ENCODE measurements at places on chromosomes 6 and 20. TPM values are rescaled to one million over a fixed set of nuclear protein-coding genes. Genes with fewer than 3 reads are reported as not detected.

Gene FYN
- 53.3 TPM for total RNA-seq

- H3K36me3 ChIP-seq, result no peaks in the 10 kb centered on the region
- DNase-seq, result no peak
- H3K27ac ChIP-seq, result no peak overlapping the region
- H3K4me1 ChIP-seq, result no peaks in the 10 kb centered on the region
- H3K27me3 ChIP-seq, result peaks cover 92% of the 10 kb centered on the region
- no peak overlapping the region for H3K4me3 ChIP-seq
Measured at GRCh38 chr6:163118941-163119340, 295.6 kb upstream of the QKI start.

Gene LINC00237
- total RNA-seq, result not detected

GRCh38 chr20:5369629-5370028, 52.9 kb upstream of the PROKR2 start:
- no peaks in the 10 kb centered on the region for H3K36me3 ChIP-seq
- no peak for DNase-seq
- H3K27me3 ChIP-seq, result peaks cover 44% of the 10 kb centered on the region
- H3K27ac ChIP-seq, result no peak overlapping the region
- H3K4me1 ChIP-seq, result 0 out of 2 replicates have a peak, but pooled peaks cover 6% of the 10 kb centered on the region

DNA sequence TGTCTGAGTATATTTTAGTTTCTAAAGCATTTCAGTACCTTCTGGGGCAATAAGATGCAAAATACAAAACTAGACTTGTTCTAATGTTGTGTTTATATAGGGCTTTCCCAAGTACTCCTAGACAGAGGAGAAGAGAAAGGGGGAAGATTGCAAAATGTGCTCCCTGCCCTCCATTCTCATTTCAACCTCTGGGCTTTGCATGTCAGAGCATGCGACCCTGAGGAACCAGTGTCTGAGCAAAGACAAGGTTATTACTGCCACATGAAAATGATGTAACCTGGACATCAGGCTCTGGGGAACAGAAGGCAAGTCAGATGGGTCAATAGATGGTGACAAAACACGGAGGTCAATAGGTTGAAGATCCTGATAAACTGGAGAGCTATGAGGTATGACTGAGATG, 253.5 kb upstream of the TCF21 start:
- no peaks in the 10 kb centered on the region for H3K27me3 ChIP-seq
- H3K4me1 ChIP-seq, result peaks cover 21% of the 10 kb centered on the region
- no peak overlapping the region for H3K27ac ChIP-seq
- no peak overlapping the region for H3K4me3 ChIP-seq

DNA sequence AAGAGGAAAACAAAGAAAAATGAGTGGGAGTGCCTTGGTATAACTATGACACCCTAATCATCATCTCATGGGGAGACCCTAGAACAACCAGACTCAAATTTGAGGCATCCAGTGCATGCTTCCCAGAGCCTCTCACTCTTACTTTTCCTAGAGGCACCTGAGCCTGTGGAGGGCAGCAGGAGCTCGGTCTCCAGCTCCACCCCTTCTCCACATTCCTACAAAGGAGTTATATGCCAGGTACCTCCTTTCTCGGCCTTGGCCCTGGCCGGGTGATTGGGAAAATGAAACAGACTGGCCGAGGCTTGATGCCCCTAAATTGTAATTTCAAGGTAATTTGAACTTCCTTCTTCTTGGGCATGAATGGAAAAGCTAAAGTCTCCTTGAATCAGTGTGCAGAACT, 761.2 kb upstream of the CHD6 start:
- no peak for DNase-seq
- H3K27ac ChIP-seq, result no peak overlapping the region
- peaks cover 35% of the 10 kb centered on the region for H3K27me3 ChIP-seq

GRCh38 chr6:113406048-113406695, 451.0 kb upstream of the MARCKS start:
- H3K4me1 ChIP-seq, result peaks cover 32% of the 10 kb centered on the region
- no peak overlapping the region for H3K4me3 ChIP-seq
- H3K27me3 ChIP-seq, result no peaks in the 10 kb centered on the region
- 0 out of 2 replicates have a peak overlapping the region, but pooled peaks have one; percentile 12 for H3K27ac ChIP-seq

- no peaks in the 10 kb centered on the region for H3K36me3 ChIP-seq
- no peaks in the 10 kb centered on the region for H3K4me1 ChIP-seq
- no peak for DNase-seq
- no peak overlapping the region for H3K27ac ChIP-seq
Measured at GRCh38 chr20:24600012-24600411, 130.6 kb downstream of the SYNDIG1 start.

DNA sequence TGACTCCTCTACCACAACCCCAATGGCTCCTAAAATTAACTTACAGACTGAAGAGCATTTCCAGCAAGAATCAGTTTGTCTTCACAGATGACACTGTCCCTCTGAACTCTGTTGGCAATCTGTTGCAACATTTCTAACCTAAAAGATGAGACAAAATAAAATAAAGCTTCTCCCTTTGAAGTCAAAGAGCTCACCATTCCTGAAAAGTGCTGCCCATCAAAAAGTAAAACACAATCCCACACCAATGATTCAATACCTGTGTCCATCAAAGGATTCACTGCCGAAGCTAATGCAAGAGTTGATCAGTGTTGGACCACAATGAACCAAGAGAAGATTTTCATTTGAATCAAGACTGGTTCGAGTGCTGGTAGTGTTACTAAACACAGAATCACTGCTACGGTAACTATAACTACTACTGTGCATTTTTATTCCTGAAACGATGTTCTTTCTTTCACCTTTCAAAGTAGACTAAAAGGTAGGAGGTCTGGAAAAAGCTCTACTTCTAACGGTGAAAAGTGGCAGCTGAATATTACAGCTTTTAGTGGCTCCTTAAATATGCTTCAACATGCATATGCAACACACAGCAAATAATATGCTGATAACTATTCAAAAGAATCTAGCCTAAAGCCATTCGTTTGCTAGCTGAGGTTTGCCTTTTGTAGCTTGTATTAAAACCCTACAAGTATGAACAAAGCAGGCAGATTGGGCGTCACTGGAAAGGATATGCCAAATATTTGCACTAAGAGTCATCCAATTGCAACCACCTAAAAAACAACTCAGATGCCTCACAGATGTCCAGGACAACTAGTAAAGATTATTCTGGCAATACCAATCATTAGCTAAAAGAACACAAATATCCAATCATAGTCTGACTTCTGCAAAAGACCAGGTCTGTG, at the start of gene DST:
DST (minus strand) TSS at position 524 of the 896 bp plus-strand sequence.
- peak within 1 kb of the TSS; percentile 0 for H3K27ac ChIP-seq
- no peak within 1 kb of the TSS for H3K4me3 ChIP-seq
- H3K27me3 ChIP-seq, result no peaks in the 10 kb centered on the region
- peaks cover 11% of the 10 kb centered on the region for H3K4me1 ChIP-seq
- peak; percentile 35 for DNase-seq

- no peaks in the 10 kb centered on the region for H3K27me3 ChIP-seq
- H3K4me1 ChIP-seq, result peaks cover 46% of the 10 kb centered on the region
- H3K4me3 ChIP-seq, result peak overlapping the region; percentile 53
- no peak for DNase-seq
- H3K27ac ChIP-seq, result no peak overlapping the region
Measured at GRCh38 chr6:109484122-109484521, 1.1 kb upstream of the ZBTB24 start.

DNA sequence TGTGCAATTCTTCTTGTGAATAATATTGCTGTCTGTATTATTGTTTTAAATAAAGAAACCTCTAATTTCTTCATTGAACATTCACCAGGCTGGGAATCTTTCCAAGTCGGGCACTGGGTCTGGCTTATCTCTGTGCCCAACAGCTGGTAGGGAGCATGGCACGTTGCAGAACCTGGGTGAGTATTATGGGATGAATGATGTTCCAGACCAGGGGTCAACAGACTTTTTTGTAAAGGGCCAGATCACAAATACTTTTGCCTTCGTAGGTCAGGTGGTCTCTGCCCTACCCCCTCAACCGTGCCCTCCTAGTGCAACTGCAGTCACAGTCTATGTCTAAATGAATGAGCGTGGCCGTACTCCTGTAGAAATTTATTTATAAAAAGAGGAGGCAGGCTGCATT, 81.6 kb upstream of the FOXQ1 start:
- H3K4me1 ChIP-seq, result no peaks in the 10 kb centered on the region
- H3K27me3 ChIP-seq, result no peaks in the 10 kb centered on the region
- DNase-seq, result no peak
- H3K27ac ChIP-seq, result no peak overlapping the region
- H3K36me3 ChIP-seq, result no peaks in the 10 kb centered on the region

Gene GSTA3
- not detected for total RNA-seq

Gene GCNT2
- total RNA-seq, result 35.7 TPM

DNA sequence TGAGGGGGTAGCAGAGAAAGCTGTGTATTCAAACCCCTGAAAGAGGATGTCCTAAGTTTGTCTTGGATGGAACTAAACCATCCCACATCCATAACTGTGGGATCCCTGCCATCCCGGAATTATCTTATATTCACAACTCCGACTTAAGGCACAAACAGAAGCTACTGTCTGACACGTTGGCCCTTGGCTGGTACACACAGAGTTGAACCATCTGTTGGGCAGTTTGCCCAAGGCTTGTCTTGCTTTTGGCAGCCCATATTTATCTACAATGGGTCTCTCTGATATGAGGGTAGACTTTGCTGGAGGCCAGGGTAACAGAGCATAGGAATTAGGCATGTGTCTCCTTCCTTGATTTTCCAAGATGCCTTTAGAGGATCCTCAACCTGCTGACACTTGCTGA, 116.6 kb upstream of the PROKR2 start:
- H3K36me3 ChIP-seq, result no peaks in the 10 kb centered on the region
- H3K4me3 ChIP-seq, result no peak overlapping the region
- no peaks in the 10 kb centered on the region for H3K4me1 ChIP-seq
- DNase-seq, result no peak
- peaks cover 77% of the 10 kb centered on the region for H3K27me3 ChIP-seq
